ENCODE measurements at places on chromosomes 3 and 15.

GRCh38 chr15:89353991-89354390, 19.4 kb upstream of the POLG start:
- no peak for DNase-seq

DNA sequence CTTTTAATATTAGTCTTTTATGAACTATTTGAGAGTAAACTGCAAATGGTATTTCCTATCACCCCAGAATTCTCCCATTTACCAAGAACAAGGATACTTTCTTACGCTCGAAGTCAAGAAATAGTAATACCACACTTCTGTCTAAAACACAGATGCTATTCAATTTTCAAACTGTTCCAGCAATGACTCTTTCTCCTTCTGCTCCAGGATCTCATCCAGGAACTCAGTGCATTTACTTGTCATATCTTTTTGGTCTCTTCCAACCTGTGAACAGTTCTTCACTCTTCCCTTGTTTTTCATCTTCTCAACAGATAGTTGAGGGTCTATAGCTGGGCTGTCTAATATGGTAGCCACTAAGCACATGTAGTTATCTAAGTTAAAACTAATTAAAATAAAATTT, 87.1 kb upstream of the GAP43 start:
- DNase-seq, result no peak

GRCh38 chr15:65870889-65871533, 1.7 kb downstream of the RAB11A start:
- DNase-seq, result peak; percentile 27

DNA sequence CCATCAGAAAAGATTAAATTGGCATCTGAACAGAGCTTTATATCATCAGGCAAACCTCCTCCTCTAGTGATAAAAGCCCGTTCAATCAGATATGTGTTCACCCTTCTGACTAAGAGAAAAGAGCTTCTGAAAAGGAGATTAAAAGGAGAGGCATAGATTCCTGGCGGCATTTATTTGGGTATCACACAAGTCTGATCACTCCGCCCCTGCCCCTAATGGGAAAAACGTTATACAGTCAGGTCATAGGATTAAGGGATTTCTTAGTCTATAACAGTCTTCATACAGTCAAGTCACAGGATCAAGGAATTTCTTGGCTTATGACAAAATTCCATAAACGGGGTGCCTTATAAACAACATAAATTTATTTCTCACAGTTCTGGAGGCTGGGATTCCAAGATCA, 295.4 kb upstream of the SATB1 start:
- DNase-seq, result no peak

- no peak for DNase-seq
Observed at GRCh38 chr15:34993412-34993811, 5.3 kb upstream of the ZNF770 start.

- DNase-seq, result peak; percentile 77
Observed at GRCh38 chr3:184227481-184227935, 1.9 kb upstream of the VWA5B2 start.

All from AG08396 (cell line).